ENCODE measurements at places on chromosomes 2 and 18.

- no peak for DNase-seq
Observed at GRCh38 chr2:158665536-158666302, 129.4 kb upstream of the DAPL1 start.

GRCh38 chr2:113806217-113806913 is 49.9 kb upstream of the SLC35F5 start:
- no peak for DNase-seq

DNA sequence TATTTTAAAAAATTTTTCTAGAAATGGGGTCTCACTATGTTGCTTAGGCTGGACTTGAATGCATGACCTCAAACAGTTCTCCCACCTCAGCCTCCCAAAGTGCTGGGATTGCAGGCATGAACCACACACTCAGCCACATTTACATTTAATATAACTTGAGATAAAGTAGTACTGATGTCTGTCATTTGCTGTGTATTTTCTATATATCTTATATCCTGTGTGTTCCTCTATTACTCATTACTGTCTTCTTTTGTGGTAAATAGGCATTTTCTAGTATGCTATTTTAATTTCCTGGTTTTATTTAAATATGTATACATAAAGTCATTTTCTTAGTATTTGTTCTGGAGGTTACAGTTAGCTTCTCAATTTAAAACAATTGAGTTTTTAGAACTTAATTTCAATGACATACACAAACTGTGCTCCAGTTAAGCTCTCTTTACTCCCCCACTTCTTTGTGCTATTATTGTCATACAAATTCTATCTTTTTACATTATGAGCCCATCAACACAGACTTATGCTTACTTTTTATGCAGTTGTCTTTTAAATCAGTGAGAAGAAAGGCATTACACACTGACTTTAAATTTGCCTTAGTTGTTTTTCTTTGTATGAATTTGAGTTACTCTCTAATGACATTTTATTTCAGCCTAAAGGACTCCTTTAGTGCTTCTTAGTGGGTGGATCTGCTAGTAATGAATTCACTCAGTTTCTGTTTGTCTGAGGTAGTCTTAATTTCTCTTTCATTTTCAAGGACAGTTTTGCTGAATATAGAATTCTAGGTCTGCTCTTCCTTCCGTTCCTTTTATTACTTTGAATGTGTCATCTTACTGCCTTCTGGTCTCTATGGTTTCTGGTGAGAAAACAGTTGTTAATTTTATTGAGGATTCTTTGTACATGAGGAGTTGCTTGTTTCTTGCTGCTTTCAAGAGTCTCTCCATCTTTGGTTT is 6.2 kb upstream of the INPP4A start:
- no peak for DNase-seq

DNA sequence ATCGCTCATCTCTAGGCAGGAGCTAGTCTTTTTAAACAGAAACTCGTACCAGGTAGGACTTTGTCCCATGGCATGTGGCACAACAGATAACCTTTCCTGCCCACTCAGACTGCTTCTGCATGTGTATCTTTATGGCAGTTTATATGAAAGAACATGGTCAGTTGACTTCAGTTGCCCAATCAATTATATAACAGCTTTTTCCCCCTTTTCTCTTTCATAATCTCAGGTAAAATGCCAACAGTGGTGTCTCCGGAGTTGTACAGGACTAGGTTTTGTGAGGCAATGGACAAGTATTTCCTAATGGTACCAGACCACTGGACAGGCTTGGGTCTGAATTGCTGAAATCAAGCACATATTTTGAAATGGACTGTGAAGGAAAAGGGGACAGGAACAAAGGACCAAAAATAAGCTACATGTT is 51.6 kb upstream of the PTH2R start:
- no peak for DNase-seq

DNA sequence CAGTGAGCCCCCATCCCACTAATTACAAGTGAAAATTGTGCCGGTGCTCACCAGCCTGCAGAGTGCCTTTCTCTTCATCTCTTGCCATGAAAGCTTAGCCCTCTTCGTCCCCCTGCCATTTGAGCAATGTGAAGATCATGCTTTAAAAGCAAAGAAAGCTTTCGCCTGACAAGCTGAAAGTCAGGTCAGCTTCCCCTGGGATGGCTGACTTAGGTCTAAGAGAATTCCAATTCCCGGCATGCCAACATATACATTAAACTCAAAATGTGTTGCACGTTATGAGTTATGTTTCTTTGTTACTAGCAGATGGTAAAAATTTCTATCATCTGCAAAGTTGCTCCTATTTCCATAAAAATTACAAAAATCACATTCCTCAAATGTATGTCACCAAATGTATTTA is 129.8 kb downstream of the AFF3 start:
- no peak for DNase-seq

DNA sequence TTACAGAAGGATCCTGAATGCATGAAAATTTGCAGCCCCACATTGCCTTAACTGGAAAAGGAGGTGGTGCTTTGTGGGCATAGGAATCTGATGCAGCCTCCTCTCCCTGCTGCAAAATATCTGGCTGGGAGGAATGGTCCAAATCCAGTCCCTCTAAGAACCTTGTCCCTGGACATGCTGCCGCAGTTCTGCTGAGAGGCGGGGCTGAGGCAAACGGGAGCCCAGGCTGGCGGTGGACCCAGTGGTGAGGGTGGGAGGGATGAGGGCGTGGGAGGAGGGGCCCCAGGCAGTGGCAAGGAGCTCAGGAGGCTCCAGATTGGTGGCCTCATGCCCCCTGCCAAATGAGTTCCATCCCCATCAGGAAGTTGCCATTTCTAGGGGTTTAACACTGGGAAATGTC is 36.2 kb downstream of the ZAP70 start:
- DNase-seq, result no peak

- no peak for DNase-seq
Observed at GRCh38 chr2:217517402-217517801, 485.4 kb downstream of the TNS1 start.

- no peak for DNase-seq
Observed at GRCh38 chr2:112312821-112313220, 37.4 kb downstream of the ZC3H6 start.

DNA sequence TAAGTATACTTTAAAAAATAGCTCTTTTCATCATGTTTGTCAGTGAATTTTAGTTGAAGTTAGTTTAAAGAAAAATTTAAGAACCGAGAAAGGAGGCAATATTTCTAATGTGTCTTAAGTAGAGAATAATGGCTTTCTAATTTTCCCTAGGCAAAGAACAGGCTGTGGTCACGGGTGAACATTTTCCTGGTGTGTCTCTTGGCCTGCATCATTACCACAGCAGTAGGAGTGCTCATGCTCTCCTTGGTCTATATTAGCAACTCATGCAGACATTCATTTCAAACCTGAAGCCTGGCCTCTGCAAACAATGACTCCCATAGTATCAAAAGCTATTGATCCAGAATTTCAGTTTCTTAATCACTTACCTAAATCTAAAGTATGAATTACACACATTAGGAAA is 57.4 kb downstream of the C18orf54 start:
- no peak for DNase-seq

DNA sequence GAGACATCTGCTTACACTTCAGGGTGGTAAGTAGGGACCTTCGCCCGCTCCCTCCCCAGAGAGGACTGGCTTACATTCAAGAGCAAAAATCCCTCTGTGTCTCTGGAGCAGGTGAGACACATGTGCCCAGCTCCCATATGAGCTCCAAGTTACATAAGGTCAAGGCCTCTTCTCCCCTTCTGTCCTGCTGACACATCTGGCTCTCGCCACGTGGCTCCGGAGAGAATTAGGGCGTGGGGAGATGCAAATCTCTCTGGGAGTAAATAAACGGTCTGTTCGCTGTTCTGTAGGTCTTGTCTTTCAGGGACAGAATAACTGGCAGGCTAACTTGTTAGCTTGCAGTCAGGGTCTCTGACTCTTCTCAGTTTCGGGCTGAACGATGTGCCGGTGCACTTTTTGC is 16.2 kb downstream of the MRO start:
- DNase-seq, result no peak
